A549 treated with dexamethasone at 1 μM for 4 hours (cell line): ENCODE measurements at places on chromosomes 12 and 14. TPM values are rescaled to one million over a fixed set of nuclear protein-coding genes. Genes with fewer than 3 reads are reported as not detected.

COX6A1 gene
- 768 to 832 TPM (median 783 TPM) in 5 replicates for total RNA-seq

TRIM9 gene
- total RNA-seq = 9.3 to 17.1 TPM (median 15.5 TPM) in 5 replicates

LRIG3 gene
- total RNA-seq = 3.6 to 4.8 TPM (median 3.8 TPM) in 5 replicates

MEG3 gene
- 22.8 to 60.4 TPM (median 42.3 TPM) in 5 replicates for total RNA-seq

LRRIQ1 gene
- 0.30 to 1.0 TPM (median 0.76 TPM) in 5 replicates for total RNA-seq

IGFBP6 gene
- 171 to 218 TPM (median 205 TPM) in 5 replicates for total RNA-seq
